Pulmonary artery endothelial cell (primary cell): ENCODE measurements at places on chromosomes 5 and 9. TPM values are rescaled to one million over a fixed set of nuclear protein-coding genes. Genes with fewer than 3 reads are reported as not detected.

GRXCR2 gene
- total RNA-seq, result not detected in 2 replicates

- no peak for DNase-seq
Measured at GRCh38 chr9:98549401-98549800, 159.3 kb downstream of the GABBR2 start.

GRCh38 chr9:119164716-119165115, 204.5 kb downstream of the BRINP1 start:
- no peak for DNase-seq

DNA sequence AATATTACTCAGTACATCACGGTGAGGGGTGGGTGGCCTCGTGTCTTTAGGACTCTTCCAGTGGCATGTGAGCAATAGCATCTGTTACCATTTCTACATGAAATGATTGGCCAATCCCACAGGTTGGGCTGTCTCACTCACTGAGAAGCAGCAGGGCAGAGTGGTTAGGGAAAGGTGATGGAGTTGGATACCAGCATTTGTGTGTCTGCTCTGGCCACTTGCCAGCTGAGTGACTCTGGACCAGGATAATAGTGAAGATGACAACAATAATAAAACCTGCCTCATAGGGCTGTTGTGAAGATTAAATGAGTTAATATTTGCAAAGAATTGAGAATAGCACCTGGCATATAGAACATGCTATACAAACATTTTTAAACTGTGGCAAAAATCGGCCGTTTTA, 42.0 kb downstream of the IQGAP2 start:
- no peak for DNase-seq

ADAMTSL1 gene
- 24.1 and 26.9 TPM in 2 replicates for total RNA-seq

GRCh38 chr5:144276034-144276822, 105.6 kb downstream of the KCTD16 start:
- DNase-seq, result no peak

ADAMTS12 gene
- 0.39 TPM in 1 of 2 replicates, not detected in the other for total RNA-seq

IFNK gene
- total RNA-seq, result not detected in 2 replicates

DNA sequence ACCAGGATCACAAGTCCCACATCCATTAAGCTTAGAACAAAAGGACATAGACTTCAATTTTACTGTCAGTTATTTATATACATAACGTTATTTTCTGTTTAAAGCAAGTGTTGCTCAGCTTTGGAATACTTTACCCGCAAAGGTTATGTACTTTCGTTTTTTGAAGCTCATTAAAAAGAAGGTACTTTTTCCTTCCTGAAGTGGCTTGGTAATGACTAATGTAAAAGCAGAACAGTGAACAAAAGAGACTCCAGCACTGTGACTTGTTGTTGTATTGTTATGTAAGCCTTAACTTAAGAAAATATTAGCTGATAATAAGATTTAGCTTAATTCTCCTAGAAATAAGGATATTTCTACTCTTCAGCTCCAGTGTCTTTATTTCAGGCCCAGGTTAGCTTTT, 97.3 kb upstream of the SLCO6A1 start:
- no peak for DNase-seq

- DNase-seq, result no peak
Measured at GRCh38 chr5:96641368-96642280, 20.6 kb upstream of the CAST start.

- no peak for DNase-seq
Measured at GRCh38 chr5:57157131-57157530, 16.7 kb upstream of the GPBP1 start.

- DNase-seq, result peak; percentile 24
Measured at GRCh38 chr5:124995421-124995820, 249.0 kb upstream of the ZNF608 start.

UNC5A gene
- 0.42 and 1.6 TPM in 2 replicates for total RNA-seq

DNA sequence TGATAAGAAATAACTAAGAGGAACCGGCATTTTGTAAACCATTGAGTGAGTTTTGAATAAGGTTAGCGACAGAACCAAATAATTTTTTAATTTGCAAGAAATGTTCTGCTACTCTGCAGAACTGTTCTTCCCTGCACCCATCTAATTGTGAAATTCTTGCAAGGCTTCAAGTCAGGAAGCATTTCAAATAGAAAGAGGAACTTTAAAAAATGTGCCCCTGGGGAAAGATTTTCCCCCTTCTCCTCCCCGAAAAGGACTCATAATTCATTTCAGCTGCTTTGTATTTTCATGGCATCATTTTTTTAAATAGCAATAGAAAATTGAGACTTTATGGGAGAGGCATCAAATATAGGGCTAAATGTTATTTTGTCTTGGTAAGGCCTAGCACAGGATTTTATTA, 180.9 kb upstream of the ANKRD55 start:
- DNase-seq, result no peak

GRCh38 chr5:149434162-149435014, 55.3 kb upstream of the IL17B start:
- no peak for DNase-seq

- no peak for DNase-seq
Measured at GRCh38 chr5:6674421-6674820, 38.8 kb upstream of the TENT4A start.

DNA sequence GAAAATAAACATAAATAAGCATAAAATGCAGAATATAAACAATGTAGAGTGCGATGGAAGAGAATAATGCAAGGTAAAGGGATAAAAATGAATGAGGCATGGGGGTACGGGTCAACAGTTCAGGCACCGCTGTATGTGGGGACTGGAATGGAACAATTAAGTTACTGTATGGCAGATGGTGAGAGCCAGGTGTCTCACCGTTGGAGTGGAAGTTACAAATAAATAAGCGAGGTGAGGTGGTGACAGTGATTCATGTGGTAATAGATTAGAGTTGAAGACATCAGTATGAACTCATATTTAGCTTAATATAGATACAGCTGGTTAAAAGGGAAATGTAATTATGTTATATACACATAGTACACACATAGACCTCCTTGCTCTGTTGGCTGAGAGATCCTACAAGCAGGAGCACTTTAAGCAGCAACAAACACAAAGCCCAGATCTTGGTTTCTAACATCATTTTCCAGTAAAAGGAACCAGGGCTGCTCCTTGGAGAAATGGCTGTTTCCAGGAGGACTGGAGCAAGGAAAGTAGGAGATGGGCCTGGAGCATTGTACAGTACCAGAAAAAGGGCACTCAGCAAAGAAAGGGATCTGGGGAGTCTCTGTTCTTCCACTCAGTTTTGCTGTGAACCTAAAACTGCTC, 2.4 kb upstream of the OMD start:
- DNase-seq, result no peak

- peak; percentile 95 for DNase-seq
Measured at GRCh38 chr5:124599028-124599973, 147.1 kb downstream of the ZNF608 start.

- no peak for DNase-seq
Measured at GRCh38 chr5:80755626-80756025, 100.8 kb upstream of the DHFR start.

GRCh38 chr9:1005043-1005667, 28.7 kb downstream of the DMRT3 start:
- peak; percentile 4 for DNase-seq

DNA sequence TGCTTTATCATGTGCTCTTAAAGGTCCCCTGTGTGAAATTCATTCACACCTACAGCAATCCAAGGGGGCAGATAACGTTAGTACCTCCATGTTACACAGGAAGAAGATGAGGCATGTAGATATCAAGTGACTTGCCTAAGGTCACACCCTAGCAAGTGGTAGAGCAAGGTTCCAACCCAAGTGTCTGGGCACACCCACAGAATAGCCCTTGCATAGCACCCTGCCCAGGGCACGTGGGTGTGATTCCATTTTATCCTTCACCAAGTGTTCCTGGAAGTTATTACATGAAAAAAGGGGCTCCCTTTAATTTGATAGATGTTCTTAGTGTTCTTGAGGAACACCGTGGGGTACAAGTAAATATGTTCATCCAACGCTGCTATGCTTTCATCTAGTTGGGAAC, 4.9 kb downstream of the TMEM171 start:
- DNase-seq, result no peak

RETREG1 gene
- 0.07 and 0.14 TPM in 2 replicates for total RNA-seq

GRCh38 chr9:86075132-86076109, 23.9 kb downstream of the GOLM1 start:
- DNase-seq, result no peak

DNA sequence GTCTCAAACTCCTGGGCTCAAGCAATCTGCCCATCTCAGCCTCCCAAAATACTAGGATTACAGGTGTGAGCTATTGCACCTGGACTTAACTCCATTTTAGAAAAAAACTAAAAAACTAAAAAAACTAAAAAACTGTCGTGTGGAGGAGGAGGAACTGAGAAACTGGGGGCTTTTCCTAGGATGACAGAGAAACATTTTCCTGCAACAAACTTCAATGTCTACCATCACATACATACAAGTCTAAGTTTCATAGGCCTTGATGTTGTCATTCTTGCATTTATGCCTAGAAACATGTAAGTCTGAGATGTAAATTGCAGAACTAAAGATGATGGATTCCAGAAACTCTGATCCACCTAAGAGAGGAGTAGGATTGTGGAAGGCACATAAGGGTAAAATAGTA, 556.8 kb downstream of the RAB3C start:
- DNase-seq, result no peak

DNA sequence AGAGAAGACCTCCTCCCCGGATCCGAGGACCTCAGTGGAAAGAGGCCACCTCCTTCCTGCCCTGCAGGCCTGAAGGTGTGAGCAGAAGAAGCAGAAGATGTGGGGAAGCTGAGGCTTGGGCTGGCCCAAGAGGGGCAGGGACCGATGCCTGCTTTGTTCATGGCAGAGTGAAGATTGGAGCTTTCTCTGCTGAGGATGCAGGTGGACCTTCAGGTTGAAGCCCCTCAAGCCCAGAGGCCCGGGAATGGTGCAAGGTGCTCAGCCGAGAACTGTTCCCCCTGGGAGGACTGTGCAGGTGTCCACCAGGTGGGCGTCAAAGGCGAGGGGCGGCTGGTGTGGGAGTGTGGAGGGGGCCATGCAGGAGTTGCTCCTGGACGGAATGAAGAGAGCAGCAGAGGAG, 277.9 kb upstream of the IRX2 start:
- no peak for DNase-seq

PCDHA2 gene
- 0.07 and 0.21 TPM in 2 replicates for total RNA-seq

PAIP2 gene
- 74.3 and 94.6 TPM in 2 replicates for total RNA-seq

ZNF622 gene
- total RNA-seq, result 38.0 and 41.9 TPM in 2 replicates

DNA sequence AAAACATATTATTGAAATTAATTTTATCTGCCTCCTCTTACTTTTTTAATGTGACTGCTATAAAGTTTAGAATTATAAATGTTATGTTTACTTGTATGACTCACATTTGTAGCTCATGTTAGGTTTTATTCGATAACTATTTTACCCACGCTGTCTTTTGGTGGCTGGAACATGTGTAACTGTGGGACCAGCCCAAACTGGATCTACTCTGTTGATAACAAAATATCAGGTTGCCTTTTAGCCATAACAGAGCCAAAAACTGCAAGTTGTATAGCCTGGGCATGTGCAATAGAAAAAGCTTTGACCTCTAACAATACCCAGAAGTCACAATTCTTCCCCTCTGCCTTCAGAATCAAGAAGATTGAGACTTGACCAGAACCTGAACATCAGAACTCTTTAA, 356.5 kb downstream of the PRELID2 start:
- no peak for DNase-seq

GRCh38 chr5:139660105-139660922, 12.2 kb downstream of the CXXC5 start:
- DNase-seq, result no peak

DMRT2 gene
- not detected in 2 replicates for total RNA-seq

DNA sequence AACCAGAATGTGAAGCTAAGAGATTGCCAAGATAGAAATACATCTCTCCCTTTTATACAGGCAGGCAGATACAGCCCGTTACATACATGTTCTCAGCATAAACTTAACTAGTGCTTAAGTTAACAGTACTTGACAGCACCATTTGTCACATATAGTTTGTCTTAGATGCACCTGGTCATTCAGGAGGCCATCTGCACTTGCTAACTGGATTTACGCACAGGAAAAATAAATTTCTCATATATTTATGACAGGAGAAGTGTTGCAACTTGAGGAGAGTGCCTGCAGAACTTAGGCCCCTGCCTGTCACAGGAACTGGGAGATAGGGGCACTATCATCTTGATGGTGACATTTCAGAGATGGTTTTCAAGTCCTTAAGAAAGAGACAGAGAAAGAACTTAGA, 1462.1 kb upstream of the CDH9 start:
- DNase-seq, result no peak

DNA sequence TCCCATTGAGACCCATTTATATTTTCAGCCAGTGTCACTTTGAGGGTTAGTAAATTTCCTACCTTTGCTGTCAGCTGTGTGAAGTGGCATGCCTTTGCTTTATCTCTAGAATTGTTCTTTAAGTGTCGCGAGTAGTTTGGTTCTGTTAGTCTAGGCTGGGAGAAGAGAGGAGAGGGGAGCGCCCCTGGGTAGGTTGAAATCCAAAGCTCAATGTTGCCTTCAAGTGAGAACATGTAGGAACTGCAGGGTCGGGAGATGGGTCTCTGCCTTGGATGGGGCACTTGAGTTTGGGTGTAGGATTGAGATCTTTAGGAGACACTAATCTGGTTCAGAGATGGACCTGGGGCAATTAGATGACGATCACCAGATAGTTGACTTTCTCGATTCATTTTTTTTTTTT, 46.3 kb downstream of the STC2 start:
- DNase-seq, result no peak

DNA sequence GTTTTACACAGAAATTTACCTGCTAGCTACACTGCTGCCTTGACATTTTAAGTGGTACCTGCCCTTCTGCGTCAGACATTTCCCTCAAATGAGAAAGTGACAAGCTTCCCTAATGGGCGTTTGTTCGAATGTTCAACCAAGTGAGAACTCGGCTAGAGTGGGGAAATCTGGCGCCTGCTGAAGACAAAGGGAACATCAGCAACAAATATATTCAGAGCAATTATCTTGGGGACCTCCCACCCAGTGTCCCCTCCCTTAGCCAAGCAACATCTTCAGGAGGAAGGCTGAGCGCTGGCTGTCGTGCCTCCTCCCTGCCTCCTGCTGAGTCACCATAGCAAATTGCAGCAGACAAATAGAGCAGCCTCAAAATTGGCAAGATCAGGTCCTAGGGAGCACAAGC, 57.1 kb downstream of the MFAP3 start:
- DNase-seq, result no peak

PPP6C gene
- 15.1 and 16.5 TPM in 2 replicates for total RNA-seq

DNA sequence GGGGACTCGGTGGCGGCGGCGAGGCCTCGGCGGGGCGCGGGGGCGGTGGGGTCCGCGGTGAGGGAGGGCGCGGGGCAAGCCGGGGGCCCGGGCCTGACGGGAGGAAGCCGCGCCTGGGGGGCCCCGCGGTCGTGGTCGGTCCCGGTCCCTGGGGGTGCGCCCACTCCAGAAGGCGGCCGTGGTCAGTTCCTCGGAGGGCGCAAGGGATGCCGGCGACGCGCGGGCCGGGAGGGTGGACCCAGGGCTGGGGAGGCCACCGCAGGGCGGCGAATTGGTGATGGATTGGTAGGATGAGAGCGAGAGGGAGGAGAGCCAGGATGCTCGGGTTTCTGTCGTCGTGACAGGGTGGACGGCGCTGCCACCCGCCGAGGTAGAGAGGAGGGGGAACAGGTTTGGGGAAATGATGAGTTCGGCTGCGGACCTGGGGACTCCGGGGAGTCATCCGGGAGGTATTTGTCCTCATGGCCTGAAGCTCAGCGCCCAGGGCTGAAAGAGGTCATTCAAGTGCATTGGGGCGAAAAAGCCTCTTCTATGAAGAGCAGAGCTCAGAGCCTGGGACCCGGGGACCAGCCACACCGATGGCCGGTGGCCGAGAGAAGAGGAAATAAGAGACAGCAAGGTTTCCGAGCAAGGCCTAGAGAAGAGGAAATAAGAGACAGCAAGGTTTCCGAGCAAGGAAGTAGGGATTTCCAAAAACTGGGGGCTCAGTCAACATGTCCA, 557 bp downstream of the GNG10 start:
- no peak for DNase-seq

- DNase-seq, result no peak
Measured at GRCh38 chr9:19947996-19948395, 159.2 kb upstream of the SLC24A2 start.

GRCh38 chr5:172902497-172903472, 56.4 kb upstream of the RPL26L1 start:
- DNase-seq, result no peak

OTP gene
- not detected in 2 replicates for total RNA-seq
